ENCODE measurements at places on chromosomes 7 and 10.

DNA sequence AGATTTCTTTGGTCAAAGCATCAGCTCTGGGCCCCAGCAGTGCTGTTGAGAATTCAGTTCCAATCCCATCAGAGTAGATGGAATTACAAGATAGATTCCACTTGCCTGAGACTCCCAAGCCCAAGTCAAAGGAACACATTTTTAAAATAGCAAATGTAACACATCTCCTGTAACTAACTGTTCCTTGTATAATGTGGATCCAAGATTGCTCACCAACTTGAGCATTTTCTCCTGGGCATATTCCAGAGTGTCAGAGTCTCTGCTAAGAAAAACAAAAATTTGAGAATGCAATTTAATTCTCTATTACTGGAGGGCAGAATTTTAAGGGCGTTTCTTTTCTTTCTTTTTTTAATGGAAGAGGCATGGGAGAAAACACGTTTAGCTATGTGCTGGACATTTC lies 136.7 kb downstream of the NEBL start:
- DNase-seq: no peak

DNA sequence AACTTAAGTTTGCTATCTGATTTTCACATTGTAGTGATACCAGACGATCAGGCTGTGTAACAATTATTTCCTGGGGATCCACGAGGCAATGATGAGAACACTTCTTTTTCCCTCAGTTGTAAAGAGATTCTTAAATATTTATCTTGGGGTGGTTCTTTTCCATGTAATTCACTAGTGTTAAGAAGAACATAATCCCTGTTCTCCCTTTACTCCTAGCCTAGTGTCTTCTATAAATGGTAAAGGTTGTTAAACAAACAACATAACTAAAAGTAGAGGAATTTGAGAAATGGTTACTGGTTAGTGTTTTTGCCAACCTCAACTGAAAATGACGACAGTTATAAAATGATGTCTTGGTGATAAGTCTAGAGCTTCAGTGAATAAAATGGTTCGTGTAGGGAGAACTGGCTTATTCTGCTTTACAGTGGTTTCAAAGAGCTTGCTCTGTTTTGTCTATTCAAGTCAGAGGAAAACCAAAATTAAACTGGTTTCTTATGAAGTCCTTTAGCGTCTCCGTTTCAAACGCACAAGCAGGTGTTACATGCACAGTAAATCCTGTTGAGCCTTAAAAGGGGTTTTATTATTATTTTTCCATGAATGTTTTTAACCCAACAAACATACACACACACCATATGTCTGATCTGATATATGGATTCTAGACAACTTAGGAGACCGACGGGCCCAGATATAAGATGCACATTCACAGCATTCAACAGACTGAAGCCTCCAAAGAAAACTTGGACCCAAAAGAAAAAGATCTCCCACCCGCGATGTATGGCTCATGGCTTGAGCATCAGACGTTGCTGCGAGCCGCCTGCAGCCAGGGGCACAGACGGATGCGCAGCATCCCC lies 1.1 kb downstream of the TBX20 start:
- DNase-seq: no peak

- DNase-seq: peak; percentile 74
Observed at GRCh38 chr7:137961200-137962177, 40.4 kb downstream of the CREB3L2 start.

DNA sequence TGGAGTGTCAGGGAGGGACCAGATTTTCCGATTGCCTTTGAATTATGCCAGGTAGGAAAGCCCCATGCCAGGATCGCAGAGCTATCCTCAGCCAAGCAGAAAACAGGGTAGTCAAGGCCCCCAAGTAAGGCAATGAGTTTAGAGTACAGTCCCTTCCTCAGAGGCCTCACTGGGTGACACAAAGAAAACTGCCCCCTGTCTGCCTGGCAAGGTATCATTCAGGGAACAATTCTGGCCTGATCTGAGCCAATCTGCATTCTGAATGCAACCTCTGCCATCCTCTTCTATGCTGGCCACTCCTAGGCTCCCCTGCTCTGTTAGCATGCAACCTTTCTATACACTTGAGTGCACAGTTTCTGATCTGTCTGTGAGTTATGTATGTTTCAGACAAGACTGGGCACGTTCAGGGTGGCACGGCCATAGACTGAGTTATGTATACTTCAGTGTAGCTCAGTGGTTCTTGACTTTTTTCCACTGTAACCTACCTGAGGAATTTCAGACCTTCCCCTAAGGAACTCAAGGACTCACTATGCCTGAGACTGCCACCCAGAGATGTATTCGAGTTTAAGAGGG lies 336.8 kb downstream of the PLXNA4 start:
- no peak for DNase-seq

DNA sequence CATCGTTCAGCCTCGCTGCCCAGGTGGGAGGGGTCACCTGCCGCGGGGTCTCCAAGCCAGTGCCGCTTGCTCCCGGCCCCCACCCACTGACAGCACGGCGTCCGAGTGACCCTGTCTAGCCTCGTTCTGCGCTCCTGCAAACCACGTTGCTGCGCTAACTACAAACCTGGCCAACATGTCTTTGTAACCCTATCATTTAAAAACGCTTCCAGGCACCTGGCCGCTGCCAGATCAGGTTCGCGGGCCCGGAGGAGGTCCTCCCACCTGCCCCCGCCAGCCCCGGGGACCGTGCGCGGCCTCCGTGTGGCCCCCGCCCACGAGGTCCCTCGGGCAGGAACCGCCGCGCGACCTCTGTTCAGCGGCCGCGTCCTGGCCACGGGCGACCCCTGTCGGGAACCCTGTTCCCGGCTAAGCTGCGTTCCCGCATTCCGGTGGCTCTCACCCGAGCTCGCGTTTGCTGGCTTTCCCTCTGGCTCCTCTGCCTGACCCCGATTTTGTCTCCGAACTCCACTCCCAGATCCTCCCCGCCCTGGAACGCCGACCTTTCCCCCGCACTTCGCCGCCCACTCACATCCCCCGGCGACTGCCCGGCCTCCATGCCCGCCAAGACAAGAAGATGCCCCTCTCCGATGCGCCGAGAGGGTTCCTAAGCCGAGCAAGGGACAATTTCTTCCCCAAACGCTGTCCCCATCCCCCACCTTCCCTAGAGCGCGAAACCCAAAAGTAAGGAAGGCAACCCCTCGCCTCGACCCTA lies 2.4 kb downstream of the SFMBT2 start:
- DNase-seq: peak; percentile 25

GRCh38 chr10:107502229-107502985 lies 337.9 kb upstream of the SORCS1 start:
- no peak for DNase-seq

- no peak for DNase-seq
Observed at GRCh38 chr10:102537367-102537766, 33.6 kb downstream of the SUFU start.

DNA sequence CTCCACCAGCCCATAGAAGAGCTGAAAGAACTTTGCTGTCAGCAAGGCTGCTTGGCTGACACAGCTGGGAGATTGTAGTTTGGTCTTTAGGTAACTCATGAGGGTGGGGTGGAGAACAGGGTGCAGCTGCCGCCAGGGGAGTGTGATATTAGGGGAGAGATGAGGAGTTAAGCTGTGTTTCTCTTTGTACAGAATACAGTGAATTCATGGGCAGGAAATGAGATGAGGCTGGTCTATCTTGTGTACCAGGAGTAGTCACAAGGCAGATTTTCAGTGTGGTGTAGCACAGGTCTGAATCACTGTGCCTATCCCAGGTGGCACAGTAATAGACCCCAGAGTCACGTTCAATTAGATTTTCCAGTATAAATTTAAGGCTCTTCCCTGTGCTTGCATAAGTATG lies 56.6 kb upstream of the TARP start:
- DNase-seq: no peak

- no peak for DNase-seq
Observed at GRCh38 chr7:83821866-83822265, 172.9 kb upstream of the SEMA3E start.

DNA sequence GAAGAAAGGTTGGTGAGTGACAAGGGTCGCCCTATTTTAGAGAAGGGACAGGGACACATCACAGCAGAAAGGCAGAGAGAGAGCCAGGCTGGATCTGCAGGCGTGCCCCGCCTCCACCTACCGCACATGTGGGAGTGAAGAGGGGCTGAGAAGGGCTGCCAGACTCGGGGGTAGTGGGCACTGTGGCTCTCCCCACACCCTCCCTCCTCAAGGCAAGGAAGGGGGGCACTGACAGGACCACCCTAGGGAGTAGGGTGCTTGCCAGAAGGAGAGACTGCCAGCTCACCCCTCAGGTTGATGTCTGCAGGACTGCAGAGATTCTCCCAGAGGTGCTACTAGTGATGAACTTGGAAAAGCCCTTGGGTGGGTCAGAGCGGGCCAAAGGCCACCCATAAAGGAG lies 62.8 kb upstream of the ZRANB1 start:
- DNase-seq: no peak

GRCh38 chr10:88281592-88282347 lies 301.3 kb downstream of the RNLS start:
- peak; percentile 94 for DNase-seq

DNA sequence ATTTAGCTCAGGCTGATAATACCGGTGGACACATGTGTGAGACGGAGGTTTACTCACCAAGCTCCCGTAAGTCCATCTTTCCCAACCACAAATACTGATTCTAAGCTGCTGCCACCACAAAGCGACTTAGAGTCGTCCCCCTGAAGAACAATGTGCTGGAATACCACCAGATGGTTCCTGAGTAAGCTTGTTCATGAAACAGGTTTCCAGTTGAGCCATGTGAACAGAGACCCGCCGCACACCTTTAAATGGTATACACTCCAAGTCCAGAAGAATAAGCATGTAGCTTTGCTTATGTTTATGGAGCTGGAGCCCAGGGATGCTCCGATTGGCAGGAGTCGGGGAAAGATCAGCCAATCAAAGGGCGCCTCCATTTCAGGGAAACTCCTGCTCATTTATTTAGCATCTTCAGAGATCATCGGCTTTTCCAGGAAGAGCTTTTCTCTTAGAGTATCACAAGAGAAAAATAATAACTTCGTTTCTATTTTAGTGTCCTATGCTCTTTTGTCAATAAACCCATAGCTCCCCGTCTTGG lies 261.6 kb upstream of the AOAH start:
- no peak for DNase-seq

GRCh38 chr7:25968205-25968993 lies 183.6 kb upstream of the NFE2L3 start:
- DNase-seq: no peak

DNA sequence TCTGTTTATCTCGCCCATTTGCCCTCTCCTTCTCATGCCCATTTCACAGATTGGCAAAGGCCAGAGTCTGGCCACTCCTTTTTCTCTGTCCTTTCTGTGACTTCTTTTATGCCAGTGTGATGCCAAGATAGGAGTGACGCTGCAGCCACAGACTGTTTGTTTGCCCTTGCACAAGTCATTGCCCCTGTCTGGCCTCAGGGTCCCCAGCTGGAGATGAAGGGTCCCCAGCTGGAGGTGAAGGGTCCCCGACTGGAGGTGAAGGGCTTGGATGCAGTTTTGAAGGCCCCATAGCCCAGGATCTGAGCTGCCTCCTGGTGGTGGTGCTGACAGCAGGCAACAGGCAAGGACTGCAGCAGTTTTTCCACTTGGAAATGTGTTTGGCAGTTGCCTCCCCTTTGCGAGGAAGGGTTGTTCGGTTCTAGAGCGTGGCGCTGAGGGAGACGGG lies 50.8 kb upstream of the SLC29A3 start:
- DNase-seq: peak; percentile 49

GRCh38 chr10:103613616-103614015 lies 120.1 kb downstream of the NEURL1 start:
- no peak for DNase-seq

GRCh38 chr10:126738001-126738400 lies 67.5 kb upstream of the C10orf90 start:
- no peak for DNase-seq

DNA sequence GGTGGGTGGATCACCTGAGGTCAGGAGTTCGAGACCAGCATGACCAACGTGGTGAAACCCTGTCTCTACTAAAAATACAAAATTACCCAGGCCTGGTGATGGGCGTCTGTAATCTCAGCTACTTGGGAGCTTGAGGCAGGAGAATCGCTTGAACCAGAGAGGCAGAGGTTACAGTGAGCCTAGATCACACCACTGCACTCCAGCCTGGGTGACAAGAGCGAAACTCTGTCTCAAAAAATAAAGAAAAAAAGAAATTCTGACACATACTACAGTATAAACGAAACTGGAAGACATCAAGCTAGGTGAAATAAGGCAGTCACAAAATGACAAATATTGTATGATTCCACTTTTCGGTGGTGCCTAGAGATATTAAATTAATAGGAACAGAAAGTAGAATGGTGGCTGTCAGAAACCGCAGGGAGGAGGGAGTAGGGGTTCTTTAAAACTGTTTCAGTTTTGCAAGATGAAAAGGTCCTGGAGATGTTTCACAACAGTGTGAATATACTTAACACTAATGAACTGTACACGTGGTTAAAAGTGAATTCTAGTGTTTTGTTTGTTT lies 23.2 kb downstream of the PILRA start:
- no peak for DNase-seq

DNA sequence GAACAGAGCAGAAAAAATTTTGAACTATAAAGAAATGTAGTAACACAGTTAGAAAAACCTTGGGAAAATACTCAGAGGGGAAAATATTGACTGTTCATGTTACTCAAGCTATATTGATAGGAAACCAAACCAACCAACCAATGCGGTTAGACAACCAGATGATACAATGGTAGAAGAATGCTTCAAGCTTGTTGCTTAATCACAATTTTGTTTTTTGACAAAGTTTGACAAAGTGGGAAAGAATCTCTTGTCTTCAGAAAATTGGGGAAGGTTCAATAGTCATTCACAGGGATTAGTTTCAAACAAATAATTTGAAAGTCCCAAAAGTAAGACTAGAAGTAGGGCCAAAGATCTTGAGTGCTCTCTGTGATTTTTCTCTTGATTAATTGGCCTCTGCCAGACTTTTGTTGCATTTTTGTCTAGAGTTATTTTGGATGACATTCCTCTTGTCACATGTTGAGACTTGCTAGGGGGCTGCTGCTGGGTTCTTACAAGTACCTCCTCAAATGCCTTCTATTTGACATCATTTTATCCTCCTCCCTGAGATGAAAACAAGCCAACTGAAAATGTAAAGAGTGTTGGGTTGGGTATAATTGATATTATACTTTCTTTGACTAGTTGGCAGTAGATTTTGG lies 233.1 kb upstream of the PHYHIPL start:
- DNase-seq: peak; percentile 80

- no peak for DNase-seq
Observed at GRCh38 chr7:151840088-151840910, 36.6 kb downstream of the PRKAG2 start.

DNA sequence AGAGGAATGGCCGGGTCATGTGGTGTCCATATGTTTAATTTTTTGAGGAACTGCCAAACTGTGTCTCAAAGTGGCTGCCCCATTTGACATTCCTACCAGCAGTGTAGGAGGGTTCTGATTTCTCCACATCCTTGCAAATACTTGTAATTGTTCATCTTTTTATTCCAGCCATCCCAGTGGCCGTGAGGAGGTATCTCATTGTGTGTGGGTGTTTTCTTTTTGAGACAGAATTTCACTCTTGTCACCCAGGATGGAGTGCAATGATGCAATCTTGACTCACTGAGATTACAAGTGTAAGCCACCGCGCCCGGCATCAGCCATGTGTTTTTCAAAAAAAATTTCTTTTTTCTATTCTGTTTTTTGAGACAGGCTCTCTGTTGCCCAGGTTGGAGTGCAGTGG lies 38.7 kb upstream of the DLG5 start:
- peak; percentile 94 for DNase-seq

GRCh38 chr7:265192-265997 lies 24.6 kb upstream of the FOXL3 start:
- DNase-seq: no peak
